SIG-M5 (cell line): ENCODE measurements at places on chromosomes 11 and 22.
A peak's percentile ranks its signal among the peaks of the same experiment; 100 is the strongest.

DNA sequence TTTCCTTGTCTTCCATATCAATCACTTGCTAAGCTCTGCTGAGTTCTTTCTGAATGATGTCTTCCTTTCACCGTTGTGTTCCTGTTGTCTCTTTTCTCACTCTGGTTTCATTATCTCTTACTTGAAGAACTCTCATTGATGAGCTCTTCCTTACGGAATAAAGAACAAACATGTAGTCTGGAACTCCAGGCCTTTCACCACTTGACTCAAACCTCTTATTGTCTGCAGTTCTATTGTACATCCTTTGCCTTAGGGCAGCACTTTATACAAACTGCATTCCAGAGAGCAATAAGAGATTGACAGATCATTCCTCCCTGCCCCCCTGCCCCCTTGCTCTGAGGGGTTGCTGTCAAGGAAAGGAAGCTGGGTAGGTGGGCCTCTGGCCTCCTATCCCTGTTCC, 517.4 kb downstream of the TMEM135 start:
- no peak for DNase-seq

GRCh38 chr11:108122166-108122628, 830 bp downstream of the ACAT1 start:
- DNase-seq: no peak

DNA sequence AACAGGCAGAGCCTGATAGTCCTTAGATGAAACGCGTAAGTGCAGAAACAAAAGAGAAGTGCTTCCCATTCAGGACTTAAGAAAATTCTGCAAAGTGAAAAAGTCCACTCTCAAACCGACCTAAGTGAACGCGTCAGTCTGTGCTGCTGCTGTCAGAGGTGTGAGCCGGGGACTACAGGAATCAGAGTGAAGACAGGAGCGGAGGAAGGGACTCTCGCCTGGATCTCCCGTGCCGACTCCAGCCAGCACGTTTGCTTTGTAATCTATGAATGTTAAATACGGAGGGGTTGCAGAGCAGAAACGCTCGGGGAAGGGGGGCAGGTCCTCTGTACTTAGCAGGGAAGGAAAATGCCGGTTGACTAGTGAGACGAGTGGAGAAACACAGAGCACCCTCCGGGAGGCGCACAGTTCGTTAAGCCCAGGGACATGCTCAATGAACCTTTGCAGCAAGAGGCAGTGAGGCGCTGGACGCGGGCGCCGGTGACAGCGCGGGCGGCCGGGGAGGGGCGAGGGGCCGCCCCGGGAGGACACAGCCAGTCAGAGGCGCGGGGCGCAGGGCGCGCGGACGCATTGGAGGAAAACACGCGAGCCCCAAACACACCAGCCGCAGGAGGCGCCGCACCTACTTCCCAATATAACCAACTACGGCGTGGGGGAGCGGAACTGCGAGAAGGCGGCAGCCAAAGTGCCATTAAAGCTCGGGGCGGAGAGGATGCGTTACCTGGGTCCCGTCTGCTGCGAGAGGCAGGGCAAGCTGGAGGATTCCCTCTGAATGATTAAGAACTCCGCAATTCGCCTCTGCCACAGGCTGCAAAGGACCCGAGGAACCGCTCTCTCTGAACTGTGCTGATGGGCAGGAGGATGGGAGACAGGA, at the start of gene CNTN5:
Gene CNTN5, plus strand, starts transcription at position 598 of the 874 bp plus-strand sequence.
- DNase-seq: no peak

- no peak for DNase-seq
These were observed 85.0 kb downstream of the CABIN1 start for GRCh38 chr22:24095826-24096757.

DNA sequence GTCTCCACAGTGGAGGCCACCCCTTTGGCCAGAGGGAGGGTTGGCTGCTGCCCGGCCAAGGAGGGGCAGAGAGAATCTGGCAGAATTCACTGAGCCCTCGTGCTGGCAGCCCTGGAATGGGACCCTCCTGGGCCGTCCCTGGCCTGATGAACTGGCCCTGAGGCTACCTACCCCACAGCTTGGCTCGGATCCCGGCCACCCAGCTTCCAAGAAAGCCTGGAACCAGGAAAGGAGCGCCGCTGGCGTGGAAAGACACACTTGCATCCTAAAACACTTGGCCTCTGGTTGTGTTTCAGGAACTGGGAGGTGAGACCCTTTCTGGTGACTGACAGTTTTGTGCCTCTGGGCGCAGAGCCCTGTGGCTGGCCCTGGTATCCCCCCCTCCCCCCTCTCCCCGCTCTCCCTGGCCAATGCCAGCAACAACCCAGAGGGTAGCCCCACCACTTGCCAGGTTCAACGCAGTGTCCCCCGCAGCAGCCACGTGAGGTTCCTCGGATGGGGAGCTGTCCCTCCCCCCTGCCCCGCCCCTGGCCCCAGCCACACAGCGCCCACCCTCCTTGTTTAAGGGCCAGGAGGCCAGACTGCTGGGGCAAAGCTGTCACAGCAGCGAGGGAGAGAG, 693 bp downstream of the NFAM1 start:
- no peak for DNase-seq

GRCh38 chr11:66050581-66051231, 1.5 kb upstream of the SF3B2 start:
- DNase-seq: no peak

DNA sequence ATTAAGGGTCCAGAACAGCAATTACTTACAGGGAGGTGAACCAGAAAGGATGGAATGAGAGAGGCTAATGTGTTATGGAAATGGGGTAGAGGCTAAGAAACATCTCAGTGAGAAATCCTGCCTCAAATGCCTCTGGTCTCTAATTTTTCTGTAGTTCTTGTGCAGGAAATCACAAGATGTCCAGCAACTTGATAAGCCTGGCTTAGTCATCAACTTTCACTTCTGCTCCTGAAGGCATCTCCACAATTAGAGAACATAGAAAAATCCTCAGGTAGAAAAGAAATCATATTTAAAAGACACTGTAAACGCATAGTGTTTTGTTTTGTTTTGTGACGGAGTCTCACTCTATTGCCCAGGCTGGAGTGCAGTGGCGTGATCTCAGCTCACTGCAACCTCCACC, 18.7 kb downstream of the MRGPRX4 start:
- no peak for DNase-seq

GRCh38 chr11:111462329-111462728, 49.9 kb downstream of the BTG4 start:
- no peak for DNase-seq

DNA sequence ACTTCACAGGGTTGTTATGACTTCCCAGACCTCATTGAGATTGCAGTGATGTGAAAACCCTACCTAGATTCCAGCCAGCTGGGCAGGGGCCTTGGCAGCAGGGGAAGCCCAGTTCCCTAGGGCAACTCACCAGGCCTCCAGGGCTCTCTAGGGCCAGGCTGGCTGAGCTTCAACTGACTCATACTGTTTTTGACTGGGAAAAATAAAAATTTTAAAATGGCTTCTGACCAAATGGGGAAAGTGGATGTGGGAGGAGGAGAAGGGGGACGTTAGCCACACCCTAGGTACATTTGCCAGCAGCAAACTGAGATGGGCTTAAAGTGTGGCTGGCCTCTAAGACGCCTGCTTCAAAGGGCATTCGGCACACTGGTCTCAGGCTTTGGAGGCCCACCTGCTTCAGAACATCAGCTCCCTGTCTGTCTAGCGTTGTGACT, 39.0 kb downstream of the BMAL1 start:
- DNase-seq: no peak

DNA sequence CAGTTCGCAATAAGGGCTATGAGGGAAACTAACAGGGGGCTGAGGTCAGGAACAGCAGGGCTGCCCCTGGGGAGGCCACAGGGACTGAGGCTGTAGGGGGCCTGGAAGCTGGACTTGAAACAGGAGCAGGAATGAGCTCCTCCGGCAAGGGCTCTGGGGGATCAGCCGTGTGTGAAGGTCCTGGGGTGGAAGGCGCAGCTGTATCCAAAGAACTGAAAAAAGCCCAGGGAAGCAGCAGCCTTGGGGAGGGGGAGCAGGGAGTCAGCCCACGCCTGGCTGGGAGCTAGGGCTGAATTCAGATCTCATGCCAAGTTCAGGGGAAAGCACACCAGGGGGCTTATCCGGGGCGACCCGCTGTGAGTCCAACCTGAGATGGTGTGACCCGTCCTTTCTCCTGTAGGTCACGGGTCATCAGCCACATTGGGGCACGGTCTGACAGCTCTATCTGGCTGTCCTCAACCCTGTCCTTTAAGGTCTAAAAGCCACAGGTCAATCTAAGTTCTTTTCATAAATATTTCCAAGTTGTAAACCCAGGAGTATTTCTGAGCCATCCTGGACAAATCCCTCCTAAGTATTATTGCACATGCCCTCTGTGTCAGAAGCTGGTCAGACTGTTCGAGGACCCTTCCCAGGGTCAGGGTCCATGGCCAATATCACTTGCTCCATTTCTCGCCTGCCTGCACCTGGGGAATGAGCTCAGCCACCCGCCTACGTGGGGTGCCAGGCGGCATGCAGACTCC, 18.0 kb downstream of the TP53AIP1 start:
- DNase-seq: no peak

- no peak for DNase-seq
These were observed 29.0 kb upstream of the TOLLIP start for GRCh38 chr11:1338201-1339065.

GRCh38 chr11:84261707-84262106, 975.5 kb upstream of the CCDC90B start:
- DNase-seq: no peak

DNA sequence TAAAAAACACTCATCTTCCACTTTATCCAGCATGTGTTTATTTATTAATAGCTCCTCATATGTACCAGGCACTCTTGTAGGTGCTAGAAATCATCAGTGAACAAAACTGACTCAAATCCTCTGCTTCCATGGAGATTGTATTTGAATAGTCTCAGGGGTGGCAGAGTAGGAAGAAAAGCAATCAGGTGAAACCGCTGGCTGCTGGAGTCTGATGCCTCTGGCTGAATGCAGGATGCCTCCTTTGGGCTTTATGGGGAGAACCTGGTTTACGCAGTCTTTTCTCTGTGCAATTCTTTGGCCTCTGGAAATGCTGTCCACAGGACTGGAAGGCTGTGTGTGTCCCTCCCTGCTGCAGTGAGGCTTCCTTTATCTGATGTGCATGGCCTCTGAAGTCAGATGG, 12.8 kb upstream of the OSBP2 start:
- no peak for DNase-seq

- peak; percentile 70 for DNase-seq
These were observed 3.0 kb downstream of the RHOG start for GRCh38 chr11:3837793-3838192.

DNA sequence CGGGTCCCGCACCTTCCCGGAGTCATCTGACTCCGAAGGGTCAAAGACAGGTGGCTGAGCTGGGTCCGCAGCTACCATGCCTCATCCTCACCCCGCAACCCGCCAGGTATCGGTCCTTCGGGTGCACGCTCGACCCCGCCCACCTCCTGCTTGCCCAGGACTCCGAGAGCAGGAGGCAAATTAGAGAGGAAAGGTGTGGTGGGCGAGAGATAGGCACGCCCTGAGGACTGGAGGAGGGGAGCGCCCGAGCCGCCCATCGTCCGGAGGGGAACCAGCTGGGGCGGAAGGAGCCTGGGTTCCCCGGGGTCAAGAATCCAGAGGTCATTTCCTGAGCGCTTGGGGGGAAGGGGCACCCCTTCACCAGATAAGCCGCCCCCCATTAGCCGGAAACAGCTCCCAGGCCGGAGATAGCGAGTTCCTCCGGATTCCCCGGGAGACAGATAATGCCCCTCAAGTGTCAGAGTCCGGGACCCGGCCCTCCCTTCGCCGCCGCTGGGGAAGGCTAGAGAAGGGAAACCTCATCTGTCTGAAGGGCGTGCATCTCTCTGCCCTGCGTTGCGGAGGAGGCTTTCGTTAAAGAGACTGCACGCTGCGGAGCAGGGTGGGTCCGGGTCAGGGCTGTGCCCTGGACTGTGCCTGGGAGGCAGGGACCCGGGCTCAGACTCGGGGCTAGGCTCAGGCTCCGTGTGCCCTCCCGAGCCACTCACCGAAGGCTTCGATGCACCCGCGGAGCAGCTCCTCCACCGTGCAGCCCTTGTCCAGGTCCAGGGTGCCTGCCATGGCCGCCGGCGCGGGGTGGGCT, 1.7 kb downstream of the RASGRP2 start:
- DNase-seq: no peak

- no peak for DNase-seq
These were observed 237.2 kb upstream of the PLET1 start for GRCh38 chr11:112497826-112498225.

- DNase-seq: no peak
These were observed 421.0 kb upstream of the API5 start for GRCh38 chr11:42890773-42891172.

GRCh38 chr22:28351476-28351875, 328.2 kb downstream of the TTC28 start:
- no peak for DNase-seq

DNA sequence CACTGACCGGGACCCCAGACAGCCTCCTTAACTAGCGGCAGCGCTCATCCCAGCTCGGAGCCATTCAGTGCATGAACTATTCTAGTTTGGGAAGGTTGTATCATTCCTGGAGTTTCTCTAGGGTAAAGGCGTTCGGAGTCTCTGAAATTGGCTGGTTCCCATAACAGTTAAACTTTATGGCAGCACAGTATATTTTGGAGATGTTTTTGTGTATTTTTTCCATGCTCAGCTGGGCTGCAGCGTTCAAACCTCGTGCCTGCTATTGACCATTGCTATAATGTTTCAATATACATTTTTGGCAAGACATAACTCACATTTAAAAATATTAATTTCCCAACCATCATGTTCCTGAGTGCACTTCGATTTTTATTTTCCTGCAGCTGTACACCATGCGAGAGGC, 169.7 kb downstream of the ST3GAL4 start:
- no peak for DNase-seq

- DNase-seq: no peak
These were observed 10.8 kb upstream of the ADORA2A start for GRCh38 chr22:24416611-24417010.

GRCh38 chr11:64252003-64252872, 908 bp downstream of the PLCB3 start:
- no peak for DNase-seq

DNA sequence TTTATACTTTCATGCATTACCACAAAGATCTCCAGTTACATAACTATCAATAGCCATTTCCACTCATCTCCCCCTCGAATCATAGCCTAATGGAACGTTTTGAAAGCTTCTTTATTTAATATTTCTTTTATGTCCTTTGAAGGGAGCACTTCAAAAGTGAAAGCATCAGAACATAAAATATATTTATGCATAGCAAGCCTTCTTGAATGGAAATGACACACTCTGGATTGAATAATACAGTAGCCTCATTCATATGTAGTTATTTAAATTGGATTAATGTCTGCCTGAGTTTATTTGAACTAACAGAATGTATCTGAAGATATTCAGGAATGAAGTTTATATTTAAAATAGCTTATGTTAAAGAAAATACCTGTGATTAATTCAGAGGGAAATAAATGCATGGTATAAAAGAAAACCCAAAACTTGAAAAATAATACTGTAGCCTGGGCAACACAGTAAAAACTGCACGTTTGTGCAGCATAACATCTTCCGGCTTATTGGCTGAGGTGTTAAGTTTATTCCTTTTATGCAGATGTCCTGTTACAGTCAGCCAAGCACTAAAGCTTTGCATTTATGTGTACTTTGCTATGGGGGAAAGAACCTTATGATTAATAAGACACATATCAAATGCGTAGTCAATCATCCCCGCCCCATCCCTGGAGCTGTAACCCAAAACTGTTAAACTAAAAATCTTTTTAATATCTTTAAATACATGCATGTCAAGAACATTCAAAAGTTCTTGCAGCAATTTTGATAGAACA, 22.0 kb downstream of the OOSP3 start:
- no peak for DNase-seq

GRCh38 chr11:31953803-31954327, 137.0 kb upstream of the RCN1 start:
- no peak for DNase-seq

GRCh38 chr22:25360891-25361645, 141.6 kb downstream of the CRYBB2 start:
- no peak for DNase-seq

GRCh38 chr22:42069801-42070516, 653 bp downstream of the NAGA start:
- peak; percentile 34 for DNase-seq
